Spleen (tissue), 13 donors: ENCODE measurements at places on chromosomes 3 and 15. TPM values are rescaled to one million over a fixed set of nuclear protein-coding genes. Genes with fewer than 3 reads are reported as not detected.

- no peaks in the 10 kb centered on the region for H3K36me3 ChIP-seq
- no peaks in the 10 kb centered on the region for H3K27me3 ChIP-seq
- no peak for DNase-seq
- H3K4me3 ChIP-seq, result no peak overlapping the region
Measured at GRCh38 chr15:99090938-99091337, 13.9 kb upstream of the SYNM start.

- no peak for DNase-seq
- H3K4me1 ChIP-seq, result peaks cover 51% of the 10 kb centered on the region
- no peaks in the 10 kb centered on the region for H3K36me3 ChIP-seq
Measured at GRCh38 chr15:74381190-74381453, 13.7 kb upstream of the CYP11A1 start.

- H3K27me3 ChIP-seq, result no peaks in the 10 kb centered on the region
- no peak overlapping the region for H3K27ac ChIP-seq
- no peak for DNase-seq
- H3K36me3 ChIP-seq, result no peaks in the 10 kb centered on the region
Measured at GRCh38 chr3:125062904-125063618, 7.3 kb upstream of the HEG1 start.

CLDN11 gene
- 3.3 TPM for total RNA-seq
